ENCODE measurements at places on chromosomes 5 and 9.
A peak's percentile ranks its signal among the peaks of the same experiment; 100 is the strongest.

DNA sequence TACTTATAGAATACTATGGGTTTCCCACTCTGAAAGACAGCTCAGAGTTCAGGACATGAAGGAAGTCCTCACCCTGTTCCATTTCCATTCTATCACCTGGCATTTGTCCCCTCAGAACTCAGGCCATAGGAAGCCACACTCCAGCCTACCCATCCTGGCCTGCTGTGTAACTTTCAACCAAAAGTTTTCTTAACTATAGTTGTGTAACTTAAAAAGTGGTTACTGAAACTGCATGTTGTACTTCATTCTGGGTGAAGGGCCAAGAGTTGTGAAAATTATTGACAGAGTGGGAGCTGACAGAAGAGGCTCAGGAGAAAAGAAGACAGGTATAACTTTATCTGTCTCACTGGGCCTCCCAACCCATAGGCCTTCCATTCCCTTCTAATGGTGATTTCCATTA, 212.5 kb downstream of the RAB3C start:
- no peak for DNase-seq

- DNase-seq, result peak; percentile 21
These were observed 6.7 kb downstream of the PTCH1 start for GRCh38 chr9:95509851-95510708.

DNA sequence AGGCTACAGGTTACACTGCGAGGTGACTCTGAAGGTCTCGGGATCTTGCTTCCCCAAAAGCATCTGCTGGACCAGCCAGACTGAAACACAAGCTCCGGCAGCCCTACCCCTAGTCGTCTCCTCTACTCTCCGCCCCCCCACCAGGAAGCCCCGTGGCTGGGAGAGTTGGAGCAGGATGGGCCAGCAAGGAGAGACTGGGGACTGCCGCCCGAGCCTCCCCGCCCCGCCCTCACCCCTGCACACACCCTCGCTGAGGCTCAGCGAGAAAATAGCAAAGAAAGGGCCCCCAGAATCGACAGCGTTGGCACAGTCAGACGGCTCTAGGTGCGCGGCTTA, 1.3 kb downstream of the TRIM7 start:
- DNase-seq, result no peak

- DNase-seq, result no peak
These were observed 90.1 kb downstream of the STARD4 start for GRCh38 chr5:111422245-111422644.

DNA sequence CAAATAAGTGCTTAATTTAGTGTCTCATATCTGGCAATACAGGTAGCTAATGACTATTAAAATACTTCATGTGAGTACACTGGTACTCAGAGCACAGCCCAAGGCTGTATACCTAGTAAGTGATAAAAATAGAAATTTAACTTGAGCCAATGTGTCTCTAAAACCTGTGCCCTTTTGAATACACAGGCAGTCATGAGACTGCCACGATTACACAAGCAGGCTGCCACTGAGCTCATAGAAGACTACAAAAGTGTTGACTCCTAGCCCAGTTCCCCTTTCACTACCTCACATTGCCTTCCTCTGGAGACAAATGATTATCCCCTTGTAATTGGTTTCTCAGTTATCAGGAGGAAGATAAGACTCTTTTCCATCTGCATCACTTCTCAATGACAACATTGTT, 66.3 kb upstream of the PAPPA start:
- no peak for DNase-seq

DNA sequence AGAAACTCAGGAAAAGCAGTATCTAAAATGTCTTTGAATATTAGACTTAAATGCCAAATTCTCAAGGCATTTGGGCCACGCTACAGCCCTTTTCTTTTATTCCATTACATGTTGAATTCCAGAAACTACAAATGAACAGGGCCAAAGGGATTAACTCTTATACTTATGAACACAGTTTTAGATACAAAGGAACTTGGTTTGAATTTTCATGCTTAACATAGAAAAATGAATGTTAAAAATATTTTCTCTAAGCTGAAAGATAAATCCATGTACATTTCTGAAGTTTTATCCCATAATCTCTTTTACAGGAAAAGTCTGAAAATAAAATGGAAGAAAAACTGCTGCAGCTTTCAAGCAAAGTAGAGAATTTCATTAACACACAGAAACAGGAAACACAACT, 56.8 kb downstream of the FAM81B start:
- DNase-seq, result no peak

GRCh38 chr5:156330141-156330870, 3.3 kb downstream of the SGCD start:
- DNase-seq, result no peak

DNA sequence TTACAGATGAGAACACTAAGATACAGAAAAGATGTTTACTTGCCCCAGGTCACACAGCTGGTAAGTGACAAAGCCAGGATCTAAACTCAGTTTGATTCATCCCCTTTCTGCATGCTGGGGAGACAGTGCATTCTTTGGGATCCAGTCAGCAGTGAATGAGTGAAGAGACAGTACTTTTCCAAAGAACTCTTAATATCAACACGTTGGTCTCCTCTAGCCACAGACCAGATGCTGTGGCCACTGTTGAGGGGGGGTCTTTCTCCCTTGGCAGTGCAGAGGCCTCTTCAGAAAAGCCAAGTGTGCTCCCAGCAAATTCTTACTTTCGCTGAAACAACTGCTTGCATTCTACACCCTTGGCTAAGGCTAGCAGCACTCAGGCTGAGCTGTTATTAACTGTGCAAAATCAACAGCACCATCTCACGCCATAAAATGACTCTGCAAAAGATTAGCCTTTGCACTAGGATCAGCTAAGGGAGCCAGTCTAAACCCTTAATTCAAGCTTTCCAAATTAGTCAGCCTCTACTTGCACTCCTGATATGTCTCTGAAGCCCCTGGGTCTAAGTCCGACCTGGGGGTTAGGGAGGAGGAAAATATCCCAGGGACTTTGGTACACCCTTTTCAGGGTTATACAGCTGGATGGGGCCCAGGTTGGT, 4.8 kb upstream of the TMEM171 start:
- no peak for DNase-seq

DNA sequence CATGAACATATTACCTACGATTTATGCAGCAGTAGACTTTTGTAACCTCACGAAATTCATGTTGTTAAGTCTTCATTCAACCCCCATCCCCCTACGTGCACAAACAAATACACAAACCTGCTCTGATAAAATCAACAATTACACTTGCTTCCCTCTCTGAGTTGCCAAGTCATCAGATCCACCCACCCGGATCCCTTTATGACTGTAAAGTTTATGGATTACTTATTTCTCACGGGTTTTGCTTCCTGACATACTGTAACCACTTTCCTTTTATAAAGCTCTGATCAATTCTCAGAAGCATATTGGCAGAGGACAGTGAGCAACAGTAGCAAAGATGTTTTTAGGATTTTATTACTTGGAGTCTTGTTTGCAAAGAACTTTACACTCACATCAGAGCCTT, 70.5 kb downstream of the MLLT3 start:
- DNase-seq, result peak; percentile 49

GRCh38 chr5:20113031-20113715, 125.2 kb upstream of the CDH18 start:
- no peak for DNase-seq

DNA sequence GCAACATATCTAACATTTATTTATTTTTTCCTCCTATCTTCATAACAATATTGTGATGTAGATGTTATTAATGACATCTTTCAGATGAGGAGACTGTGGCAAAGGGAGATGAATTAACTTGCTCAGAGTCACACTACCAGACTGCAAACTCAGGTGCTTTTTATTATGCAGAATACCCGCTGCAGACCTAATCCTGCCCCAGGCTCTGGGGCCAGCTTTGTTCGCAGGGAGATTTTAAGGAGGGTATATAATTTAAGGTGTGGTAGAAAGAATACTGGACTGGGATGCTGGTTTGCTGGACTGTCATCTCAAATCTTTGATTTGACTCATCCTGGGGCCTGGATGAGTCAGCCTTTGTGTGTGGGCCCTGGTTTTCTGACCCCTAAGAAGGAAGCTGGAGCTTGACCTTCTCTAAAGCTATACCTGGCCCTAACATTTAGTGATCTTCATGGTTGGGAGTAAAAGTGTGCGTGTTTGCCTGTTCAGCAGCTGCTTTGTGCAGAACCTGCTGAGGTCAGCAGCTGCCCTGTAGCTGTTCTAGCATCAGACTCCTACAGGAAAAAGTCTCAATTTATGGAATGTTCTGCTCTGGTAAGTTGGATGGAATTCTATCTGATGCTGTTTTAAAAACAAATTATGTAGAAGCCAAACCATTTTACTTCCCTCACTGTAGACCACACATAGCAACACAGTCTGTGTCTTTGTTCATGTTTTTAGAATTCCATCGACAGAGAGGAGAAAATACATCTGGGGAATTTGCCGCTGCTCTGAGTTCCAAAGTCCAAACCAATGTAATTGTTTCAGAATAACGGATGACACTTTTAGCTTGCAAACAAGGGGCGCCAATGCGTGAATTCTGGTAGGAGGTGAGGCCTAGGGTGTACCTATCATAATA, 4.5 kb downstream of the SLC36A1 start:
- DNase-seq, result no peak

DNA sequence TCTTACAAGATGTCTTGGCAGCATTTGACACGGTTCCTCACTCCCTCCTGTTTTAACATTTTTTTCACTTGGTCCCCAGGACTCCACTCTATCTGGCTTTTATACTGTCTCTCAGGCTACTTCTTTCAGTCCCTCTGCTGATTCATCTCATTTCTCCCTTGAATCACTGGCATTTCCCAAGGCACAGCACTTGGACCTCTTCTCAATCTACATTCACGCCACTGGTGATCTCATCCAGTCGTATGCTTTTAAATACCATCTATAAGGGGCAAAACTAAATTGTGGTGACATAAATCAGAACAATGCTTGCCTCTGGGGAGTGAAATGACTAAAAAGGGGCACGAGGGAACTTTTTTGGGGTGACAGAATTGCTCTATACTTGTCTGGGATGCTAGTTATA, 47.1 kb downstream of the MAPKAP1 start:
- peak; percentile 34 for DNase-seq

GRCh38 chr5:136115183-136115865, 17.3 kb upstream of the SMAD5 start:
- no peak for DNase-seq

GRCh38 chr9:110130211-110130610, 77.7 kb downstream of the C9orf152 start:
- DNase-seq, result no peak

DNA sequence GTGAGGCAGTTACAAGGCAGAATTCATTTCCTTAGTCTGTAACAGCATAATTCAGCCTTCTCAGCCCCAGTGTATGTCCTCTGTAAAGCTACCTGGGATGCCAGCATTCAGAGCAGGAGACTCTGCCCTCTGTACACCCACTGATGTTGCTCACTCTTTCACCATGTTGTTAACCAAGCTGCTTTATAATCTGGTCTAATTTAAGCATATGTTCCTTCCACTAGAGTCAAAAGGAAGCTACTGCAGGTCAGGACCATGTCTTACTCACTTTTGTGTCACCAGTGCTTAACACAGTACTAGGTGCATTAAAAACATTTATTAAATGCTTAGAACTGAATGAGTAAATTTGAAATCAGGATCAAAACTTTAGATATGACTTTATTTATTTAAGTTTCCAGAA, 185.6 kb downstream of the FBXL17 start:
- DNase-seq, result no peak

- DNase-seq, result no peak
These were observed 63.4 kb upstream of the ADAMTS2 start for GRCh38 chr5:179408611-179409010.

DNA sequence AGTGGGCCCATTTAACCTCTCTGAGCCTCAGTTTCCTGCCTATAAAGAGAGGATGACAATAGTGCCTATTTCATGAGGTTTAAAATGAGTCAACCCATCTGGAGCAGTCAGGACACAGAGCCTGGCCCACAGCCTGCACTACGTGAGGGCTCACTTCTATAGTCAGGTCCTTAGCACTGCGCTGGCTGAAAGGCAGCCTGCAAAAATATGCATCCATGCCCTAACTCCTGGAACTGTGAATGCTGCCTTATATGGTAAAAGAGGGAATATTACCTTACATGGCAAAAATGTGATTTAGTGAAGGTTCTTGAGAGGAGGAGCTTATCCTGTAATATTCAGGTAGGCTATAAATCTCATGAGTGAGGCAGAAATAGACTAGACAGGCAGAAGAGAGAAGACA, 98.5 kb downstream of the GABBR2 start:
- no peak for DNase-seq

GRCh38 chr5:44740660-44741059, 68.1 kb upstream of the MRPS30 start:
- DNase-seq, result no peak

DNA sequence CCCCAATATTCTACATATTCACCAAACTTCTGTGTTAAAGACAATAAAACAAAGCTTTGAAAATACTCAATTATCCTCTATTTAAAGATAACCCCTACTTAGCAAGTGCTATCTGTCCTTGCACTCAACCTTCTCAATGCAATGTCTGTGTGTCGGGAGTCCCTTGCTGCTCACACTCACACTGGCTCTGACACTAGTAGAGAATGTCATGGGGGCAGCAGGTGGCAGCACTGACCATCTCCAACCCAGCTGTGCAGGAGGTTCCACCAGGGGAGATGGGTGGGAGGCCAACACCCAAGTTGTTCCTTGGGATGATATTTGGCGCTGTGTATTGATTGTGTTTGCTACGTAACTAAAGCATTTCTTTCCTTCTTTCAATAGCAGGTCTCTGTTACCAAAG, 59.4 kb upstream of the SIMC1 start:
- no peak for DNase-seq

DNA sequence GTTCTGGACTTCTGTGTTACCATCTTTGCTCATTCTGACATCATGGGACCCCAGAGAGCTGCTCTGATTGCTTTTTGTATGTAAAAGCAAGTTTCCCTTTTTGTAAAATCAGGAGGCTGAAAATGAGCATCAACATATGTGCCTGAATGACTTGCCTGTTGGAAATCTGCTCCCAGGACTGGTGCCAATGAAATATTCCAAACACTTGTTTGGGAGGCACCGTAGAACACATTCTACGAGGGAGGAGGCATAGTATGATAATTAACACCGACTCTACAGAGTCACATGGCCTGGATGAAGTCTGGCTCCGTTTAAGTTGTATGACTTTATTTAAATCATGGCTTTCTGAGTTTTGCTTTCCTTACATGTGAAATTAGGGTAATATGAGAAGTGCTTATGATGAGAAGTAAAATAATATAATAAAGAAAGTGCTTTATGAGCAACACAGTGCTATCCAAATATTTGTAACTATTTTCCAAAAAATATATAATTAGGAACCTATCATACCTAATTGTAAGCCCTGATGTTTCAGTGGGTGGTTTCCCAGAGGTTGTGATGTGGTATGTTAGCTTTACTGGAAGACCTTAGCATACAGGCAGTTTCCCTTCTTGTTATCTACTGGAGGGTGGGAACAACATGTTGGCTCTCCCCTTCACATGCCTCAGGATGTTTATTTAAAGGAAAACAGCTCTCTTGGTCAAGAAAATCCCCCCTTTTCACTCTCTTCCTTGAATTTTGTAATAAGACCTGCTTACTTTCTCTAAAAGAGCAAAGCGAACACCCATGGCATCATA, 238.1 kb downstream of the FBXL7 start:
- no peak for DNase-seq

DNA sequence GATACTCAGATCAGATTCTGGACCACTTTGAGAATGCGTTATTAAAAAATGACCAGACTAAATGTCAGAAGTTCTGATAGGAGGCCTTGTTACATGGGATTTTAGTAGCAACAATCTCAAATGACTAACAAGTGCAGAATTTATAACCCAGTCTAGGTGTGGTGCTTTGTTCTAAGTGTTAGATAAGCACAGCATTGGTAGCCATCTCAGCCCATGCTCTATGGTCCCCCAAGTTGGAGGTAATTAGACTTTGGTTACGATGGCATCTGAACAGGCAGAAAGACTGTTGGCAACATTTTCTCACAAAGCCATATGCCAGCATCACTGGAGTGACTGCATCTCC, 140.4 kb upstream of the RPS23 start:
- DNase-seq, result no peak

- DNase-seq, result no peak
These were observed 118.4 kb upstream of the KCNN2 start for GRCh38 chr5:114243281-114243971.
